ENCODE measurements at places on chromosomes 4 and X.

GRCh38 chr4:123673971-123674370, 277.4 kb downstream of the SPRY1 start:
- DNase-seq, result no peak

GRCh38 chrX:15841853-15842516, 12.6 kb downstream of the AP1S2 start:
- no peak for DNase-seq

- no peak for DNase-seq
Measured at GRCh38 chrX:30150196-30150895, 65.0 kb upstream of the MAGEB2 start.

DNA sequence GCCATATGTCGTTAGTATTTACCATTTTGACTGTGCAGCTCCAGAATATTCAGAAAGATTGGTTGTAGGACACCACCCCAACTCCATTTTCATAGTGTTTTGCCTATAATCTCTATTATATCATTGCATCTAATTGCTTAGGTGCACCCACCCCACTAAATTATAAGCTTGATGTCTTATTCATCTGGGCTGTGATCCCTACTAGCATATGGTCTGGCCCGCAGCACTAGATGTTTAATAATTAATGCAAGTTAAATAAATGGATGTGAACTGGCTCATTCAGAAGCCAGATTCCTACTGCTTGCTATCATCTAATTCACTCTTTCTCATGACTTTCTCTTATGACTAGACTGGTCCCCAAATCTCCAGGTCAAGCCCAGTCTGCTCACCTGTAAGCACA, 143.5 kb downstream of the RELL1 start:
- no peak for DNase-seq

DNA sequence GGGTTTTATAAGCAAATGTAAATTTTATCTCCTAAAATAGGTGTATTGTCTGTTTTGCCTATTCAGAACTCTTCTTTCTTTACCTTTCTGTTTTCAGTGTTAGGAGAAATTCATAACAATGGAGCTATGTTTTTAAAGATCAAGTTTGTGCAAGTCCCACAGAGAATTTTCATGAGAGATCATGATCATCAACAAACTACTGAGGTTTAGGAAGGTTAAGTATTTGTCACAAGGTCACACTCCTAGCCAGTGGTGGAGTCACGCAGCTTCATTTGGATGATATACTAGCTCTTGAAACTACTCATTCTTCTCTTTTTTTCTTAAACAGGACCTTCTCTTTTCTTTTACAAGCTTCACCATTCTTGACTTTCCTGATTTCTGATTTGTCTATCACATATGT, 892.6 kb upstream of the FRG1 start:
- no peak for DNase-seq

DNA sequence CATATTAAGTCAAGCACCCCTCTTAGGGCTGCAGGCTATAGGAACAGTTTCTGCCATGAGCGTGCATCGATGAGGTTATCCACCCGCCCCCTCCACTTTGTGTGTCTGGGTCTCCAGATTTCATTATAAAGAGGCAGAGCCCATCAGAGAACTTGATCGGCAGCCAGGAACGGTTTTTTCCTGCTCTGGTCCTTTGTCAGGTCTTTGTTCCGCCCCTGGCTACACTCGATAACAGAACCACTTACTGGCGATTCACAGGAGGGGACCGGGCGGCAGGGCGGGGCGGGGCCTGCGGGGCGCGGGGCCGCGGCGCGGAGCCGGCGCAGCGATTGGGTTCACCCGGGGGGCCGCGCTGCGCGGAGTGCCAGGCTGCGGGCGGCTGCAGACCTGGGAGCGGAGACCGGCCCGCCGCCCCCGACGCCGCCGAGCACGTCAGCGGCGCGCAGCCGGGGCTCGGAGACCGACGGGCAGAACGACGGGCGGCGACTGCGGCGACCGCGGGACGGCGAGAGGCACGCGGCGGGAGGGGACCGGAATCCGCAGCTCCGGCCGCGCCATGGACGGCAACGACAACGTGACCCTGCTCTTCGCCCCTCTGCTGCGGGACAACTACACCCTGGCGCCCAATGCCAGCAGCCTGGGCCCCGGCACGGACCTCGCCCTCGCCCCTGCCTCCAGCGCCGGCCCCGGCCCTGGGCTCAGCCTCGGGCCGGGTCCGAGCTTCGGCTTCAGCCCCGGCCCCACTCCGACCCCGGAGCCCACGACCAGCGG, at the start of gene SLC10A4:
Gene SLC10A4 (plus strand): TSS at position 338 of the 771 bp plus-strand sequence. CDS start 219 bp downstream, at position 557.
- DNase-seq, result peak; percentile 69

- DNase-seq, result peak; percentile 83
Measured at GRCh38 chrX:119565107-119565663, at the start of gene STEEP1. STEEP1 (minus strand) TSS chrX:119565409; CDS start chrX:119565355, 54 bp downstream.

DNA sequence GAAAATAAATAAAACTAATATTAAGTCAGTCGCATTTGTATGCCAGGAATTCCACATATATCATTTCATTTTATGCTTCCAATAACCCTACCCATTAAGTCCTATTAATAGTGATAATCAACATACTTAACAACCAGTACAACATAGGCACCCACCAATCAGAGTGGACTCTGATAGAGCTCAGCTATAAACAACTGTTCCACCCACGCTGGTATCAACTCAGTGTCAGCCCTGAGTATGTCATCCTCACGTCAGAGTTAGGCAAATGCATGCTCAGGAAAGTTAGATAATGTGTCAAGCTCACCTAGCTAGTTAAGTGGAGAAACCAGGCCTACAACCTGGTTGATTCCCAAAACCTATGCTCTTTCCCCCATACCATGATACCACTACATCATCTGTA, 89.3 kb downstream of the SMARCA1 start:
- no peak for DNase-seq

- DNase-seq, result no peak
Measured at GRCh38 chr4:19010761-19011160, 989.2 kb upstream of the LCORL start.

DNA sequence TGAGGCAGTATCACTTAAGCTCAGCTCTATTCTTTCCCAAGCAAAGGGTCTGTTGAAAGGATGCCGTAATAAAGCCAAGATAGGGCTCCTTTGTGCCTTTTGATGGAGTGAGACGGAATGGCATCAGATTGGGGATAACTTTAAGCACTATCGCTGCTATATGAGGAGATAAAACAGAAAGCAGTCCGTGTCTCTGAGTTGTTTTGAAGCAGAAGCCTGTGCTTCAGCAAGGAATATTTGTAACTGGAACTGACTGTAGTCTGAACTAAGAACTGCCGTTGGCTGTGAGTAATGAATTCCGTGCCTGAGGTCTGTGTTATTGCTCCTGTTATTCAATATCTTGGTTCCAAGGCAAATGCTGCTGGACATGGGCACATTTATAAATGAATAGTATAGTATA, 297.4 kb downstream of the ANKRD50 start:
- DNase-seq, result no peak

DNA sequence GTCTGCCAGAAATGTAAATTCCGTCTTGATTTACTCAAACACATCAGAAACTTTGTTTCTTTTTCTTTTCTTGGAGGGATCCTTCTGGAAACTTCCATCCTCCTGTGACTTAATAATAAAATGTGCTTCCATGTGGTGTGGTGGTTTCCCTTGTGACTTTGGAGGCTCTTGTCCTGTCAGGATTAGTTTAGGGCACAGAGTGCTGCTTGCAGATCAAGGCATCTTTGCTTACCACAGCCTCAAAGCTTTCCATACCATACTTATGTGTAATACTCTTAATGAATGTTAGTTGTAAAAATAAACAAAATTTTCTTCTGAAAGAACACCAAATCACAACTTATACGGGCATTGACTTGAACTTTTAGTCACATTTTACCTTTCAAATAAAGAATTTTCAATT, 27.4 kb downstream of the GBA3 start:
- no peak for DNase-seq

DNA sequence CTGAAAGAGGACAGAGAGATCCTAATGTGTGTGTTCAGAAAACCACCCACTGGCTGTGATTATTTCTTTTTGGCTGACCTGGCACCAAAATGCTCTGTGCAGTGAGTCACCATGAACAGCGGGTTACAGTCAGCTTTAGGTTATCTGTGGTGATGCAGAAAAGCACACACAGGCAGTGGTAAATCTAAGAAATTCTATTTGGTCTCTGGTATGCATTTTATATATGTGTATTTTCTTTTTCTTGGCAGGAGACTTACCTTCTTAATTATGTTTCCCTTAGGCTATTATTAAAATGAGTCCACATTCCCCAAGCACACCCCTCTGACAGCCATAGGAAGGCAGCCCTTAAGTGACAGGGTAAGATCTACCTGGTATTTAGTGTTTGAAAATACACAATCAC, 79.1 kb upstream of the TFDP3 start:
- DNase-seq, result no peak

DNA sequence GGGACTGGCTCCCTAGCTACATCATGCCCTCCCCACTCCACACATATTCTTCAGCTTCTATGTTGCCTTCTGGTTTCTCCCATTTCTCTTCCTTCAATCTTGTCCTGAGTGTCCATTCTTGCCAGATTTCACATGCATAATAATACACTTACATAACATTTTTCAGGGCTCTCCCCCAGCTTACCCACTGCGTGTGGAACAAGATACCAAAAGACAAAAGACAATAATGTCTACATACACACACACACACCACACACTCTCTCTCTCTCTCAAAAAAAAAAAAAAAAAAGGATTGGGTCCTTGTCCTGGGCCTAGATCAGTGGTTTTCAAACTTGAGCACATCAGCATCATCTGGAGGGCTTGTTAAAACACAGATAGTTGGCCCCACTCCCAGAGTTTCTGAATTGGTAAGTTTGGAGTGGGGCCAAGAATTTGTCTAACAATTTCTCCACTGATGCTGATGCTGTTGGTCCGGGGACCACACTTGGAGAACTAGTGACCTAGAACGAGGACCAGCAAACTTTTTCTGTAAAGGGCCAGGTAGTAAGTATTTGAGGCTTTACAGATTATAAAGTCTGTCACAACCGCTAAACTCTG, 6.5 kb upstream of the SMARCA1 start:
- no peak for DNase-seq

DNA sequence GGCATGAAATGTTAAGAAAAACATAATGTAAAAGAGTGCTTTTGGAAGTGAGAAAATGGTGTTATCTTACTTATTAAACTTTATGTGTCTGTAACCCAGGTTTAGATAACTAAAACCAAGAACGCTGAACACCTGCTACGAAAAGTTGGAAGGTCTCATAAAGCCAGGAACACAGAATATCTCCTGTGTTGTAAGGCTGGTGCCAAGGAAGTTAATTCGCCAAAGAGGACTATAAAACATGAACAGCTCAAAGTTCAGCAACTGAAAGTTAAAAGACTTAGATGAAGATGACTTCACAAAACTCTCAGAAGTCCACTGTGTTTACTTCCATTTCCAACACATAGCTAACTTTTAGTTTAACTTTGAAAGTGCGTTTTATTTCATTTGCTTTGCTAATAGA, 54.3 kb downstream of the GPRIN3 start:
- no peak for DNase-seq

- DNase-seq, result no peak
Measured at GRCh38 chrX:39857780-39858179, 240.0 kb downstream of the BCOR start.

DNA sequence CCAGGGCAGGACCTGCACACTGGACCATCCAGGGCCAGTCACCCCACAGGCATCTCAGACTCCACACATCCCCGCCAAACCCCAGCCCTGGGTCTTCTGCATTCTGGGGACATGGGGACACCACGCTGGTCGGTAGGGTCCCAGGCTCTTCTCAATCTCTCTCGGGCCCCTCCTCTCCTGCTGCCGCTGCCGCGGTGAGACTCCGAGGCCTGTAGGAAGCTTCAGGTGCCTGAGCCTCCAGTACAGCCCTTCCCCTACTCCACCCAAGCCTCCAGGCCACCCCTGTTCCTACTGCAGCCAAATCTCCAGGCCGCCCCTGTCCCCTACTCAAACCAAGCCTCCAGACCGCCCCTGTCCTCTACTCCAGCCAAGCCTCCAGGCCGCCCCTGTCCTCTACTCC, 5.5 kb upstream of the ASMT start:
- DNase-seq, result no peak

- DNase-seq, result no peak
Measured at GRCh38 chr4:141884070-141884469, 247.7 kb downstream of the IL15 start.

GRCh38 chrX:17566740-17567139, 170.6 kb upstream of the SCML1 start:
- DNase-seq, result no peak

GRCh38 chr4:135316266-135316779, 1114.7 kb upstream of the PABPC4L start:
- DNase-seq, result no peak

- DNase-seq, result no peak
Measured at GRCh38 chr4:106090826-106091225, 195.6 kb downstream of the NPNT start.

GRCh38 chrX:65750674-65751469, 83.4 kb downstream of the MSN start:
- DNase-seq, result no peak

GRCh38 chr4:113116414-113117357, 67.2 kb downstream of the ANK2 start:
- no peak for DNase-seq

DNA sequence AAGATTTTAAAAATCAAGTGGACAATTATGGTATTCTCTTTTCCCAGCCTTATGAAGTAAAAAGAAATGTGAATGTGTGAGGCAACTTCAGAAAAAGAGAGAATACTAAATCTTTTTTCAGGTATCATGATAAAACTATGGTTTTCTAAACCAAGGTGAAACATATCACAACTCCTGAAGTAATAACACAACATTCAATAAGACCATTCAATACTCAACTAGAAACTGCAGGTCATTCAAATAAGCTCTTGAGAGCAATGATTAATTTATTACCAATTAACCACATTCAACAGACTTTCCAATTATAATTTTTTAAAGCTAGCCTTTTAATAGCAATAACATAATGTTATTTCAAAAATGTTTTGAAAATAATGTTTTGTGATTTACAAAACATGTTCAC, 35.8 kb downstream of the SLC10A7 start:
- peak; percentile 22 for DNase-seq

- no peak for DNase-seq
Measured at GRCh38 chr4:34972189-34972588, 1272.1 kb downstream of the ARAP2 start.

- no peak for DNase-seq
Measured at GRCh38 chrX:30895370-30895769, 6.3 kb upstream of the TAB3 start.

DNA sequence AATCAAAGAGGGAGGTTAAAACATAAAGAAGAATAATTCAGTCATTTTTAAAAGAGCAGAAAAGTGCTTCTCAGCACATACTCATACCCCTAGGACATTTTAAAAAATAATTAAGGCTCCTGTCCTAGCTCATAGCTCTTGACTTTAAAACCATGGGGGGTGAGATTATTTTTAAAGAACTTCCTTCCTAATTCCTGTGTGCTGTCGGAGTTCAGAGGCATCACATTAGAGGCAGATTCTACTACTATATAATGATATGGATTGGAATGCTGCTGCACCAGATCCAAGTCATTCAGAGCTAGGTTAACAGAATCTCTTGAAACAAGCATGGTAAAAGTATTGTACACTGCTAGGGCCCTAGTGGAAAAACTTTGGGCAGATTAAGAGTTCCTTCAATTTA, 456.5 kb upstream of the ADGRL3 start:
- DNase-seq, result no peak

DNA sequence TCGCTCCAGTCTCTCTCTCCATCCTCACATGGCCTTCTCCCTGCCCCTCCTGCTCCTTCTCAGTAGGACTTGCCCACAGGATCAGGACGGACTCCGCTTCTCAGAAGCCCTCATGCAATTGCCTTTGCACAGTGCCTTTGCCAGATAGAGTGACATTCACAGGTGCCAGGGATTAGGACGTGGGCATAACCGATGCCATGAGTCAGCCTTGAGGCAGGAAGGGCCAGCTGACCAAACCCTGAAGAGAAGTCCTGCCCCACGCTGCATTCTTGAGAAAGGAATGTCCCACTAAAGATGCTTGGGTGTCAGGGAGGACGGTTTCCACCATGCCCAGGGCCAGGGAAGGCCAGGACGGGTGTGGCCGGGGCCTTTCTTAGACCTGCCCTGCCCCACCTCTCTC, 6.6 kb upstream of the GRPEL1 start:
- DNase-seq, result no peak

All from GM13977 (cell line).